Islet precursor cell (in vitro differentiated cells): ENCODE measurements at places on chromosomes 7 and 10.

- DNase-seq, result no peak
These were observed 87.4 kb downstream of the IMMP2L start for GRCh38 chr7:111474723-111475418.

GRCh38 chr7:84248267-84248666, 53.7 kb upstream of the SEMA3A start:
- DNase-seq, result no peak

GRCh38 chr7:124459101-124460055, 306.2 kb downstream of the GPR37 start:
- DNase-seq, result no peak

DNA sequence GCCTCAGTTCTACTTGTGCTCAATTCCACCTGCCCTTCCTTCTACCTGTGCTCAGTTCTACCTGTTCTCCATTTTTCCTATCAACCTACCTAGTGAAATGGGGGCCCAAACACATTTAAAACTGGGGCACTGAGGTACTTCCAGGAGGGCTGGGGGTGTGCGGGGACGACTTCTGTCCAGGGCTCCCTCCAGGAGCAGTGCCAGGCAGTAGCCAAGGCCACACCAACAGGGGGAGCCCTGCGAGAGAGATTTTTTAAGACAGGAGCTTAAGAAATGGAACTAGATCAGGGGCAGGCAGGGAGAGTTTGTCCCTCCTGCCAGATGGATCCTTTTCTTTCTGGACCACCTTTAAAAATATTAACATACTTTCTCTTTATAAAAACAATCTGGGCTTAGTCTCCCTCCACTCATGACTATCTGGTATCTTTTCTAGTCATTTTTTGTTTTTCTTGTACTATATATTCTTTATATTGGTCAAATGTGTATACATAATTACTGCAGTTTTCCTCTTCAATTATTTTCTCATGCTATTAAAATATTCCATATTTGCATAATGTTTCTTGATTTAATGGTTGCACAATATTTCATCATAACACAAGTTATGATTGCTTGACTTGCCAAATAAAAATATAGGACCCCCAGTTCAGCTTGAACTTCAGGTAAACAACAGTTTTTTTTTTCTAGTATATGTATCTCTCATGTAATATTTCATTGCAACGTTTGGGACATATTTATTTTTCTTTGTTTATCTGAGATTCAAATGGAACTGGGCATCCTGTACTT, 47.3 kb upstream of the INSYN2A start:
- DNase-seq, result peak; percentile 77

DNA sequence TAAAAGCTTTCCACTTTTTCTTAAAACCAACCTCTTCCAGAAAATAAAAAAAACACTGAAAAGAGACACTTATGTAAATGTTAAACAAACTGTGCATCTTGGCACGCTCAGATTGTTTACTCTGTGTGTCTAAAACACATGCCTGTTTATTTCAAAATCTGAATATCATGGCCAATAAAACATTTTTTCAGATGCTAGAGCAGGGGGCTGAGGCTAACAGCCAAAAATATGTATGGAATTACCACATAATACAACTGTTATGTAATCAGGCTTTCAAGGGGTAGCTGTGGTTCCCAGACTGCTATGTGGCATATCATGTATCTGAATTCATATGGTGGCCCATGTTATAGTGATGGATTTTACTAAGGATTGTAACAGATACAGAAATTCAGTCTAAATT, 130.4 kb downstream of the HIBADH start:
- no peak for DNase-seq

DNA sequence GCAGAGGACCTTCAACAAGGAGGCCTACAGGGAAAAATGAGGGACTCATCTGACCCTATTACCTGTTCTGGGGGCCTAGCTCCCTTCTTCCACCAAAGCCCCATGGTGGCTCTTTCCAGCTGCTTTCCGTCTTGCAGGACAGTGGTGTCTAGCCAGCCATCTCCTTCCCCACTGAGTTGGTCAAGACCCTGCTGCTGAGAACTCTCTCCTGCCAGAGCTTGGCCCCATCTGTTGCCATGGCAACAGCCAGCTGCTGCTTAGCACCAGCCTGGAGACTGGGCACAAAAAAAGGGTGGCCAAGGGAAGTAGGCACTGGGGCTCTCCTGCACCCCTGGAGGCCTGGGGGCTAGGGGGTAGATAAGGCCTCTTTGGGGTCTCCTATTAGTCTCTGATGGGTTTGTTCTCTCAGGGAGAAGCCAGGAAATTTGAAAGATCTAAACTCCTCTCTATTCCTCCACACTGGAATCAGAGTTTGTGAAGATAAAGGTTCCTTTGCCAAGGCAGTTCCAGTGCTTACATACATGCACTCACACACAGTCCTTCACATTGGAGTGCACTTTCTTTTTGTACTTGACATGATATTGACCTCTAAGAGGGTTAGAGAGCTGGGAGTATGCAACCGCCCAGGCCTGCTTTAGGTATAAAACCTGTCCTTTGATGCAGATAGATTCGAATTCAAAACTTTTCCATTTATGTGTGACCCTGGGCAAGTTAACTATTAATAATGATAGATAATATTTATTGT, 15.8 kb downstream of the TSPAN33 start:
- DNase-seq, result peak; percentile 10

DNA sequence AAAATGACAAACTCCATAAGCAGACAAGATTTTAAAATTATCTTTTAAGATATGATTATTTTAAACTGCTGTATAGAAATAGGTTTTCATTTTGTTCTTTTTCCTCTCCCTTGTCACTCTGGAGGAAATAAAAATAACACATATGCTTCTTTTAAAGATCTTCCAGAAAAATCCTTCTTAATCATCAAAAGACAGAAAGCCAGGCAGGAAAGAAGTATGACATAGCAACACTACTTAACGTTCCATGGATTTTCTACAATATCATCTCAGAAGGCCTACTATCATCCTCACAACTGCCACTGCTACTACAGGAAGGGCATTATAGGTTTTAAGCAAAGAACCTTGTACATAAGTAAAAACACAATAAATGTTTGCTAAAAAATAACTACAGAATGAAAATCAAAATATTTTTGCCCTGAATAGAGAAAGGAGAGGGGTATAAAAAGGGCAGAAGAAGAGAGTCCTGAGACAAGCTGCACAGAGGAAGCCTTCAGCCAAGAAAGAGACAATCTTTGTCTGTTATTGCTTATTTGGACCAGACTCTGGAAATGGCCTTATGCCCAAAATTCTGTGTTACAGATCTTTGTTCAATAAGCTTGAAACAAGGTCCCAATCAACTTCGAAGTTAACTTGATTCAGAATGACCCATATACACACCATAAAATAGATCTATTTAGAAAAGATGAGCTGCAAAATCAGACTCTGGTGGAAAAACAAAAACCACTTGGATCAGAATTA, 67.8 kb downstream of the ABI1 start:
- no peak for DNase-seq

GRCh38 chr7:84939442-84939841, 247.4 kb downstream of the SEMA3D start:
- no peak for DNase-seq

GRCh38 chr10:30345611-30346010, 3.5 kb downstream of the MTPAP start:
- no peak for DNase-seq

DNA sequence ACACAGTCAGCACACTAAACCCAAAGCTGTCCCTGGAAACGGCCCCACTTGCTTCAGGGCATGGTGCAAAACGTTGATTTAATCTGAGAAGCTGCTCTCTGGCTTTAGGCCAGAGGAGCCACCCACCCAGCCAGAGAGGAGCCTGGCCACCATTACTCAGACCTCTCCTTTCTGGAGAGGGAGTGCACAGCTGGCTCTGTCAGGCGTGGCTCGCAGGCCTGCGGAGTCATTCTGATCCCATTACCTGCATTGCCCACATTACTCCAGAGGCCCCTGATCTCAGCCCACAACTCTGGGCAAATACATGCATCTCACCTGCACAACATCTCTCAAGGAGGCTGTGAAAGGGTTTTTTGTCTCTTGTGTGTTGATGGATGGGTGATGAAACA, 370.0 kb upstream of the IGFBP3 start:
- DNase-seq, result peak; percentile 97

DNA sequence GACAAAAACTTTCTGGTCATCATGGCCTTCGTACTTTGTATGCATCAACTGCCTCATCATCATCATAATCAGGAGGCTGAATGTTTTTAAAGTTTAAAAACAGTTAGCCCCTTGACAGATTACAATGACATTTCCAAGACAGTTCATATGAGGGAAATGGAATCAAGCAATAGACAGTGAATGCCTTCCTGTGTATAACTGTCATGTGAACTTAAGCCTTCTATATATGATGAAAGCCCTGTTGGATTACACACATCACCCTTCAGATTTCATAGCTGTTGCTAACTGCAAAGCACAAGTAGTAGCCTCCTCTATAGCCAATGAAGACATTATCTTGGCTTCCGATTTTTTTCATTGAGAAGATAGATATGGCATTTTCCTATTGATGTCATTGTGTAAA, 154.0 kb downstream of the PLXDC2 start:
- no peak for DNase-seq

DNA sequence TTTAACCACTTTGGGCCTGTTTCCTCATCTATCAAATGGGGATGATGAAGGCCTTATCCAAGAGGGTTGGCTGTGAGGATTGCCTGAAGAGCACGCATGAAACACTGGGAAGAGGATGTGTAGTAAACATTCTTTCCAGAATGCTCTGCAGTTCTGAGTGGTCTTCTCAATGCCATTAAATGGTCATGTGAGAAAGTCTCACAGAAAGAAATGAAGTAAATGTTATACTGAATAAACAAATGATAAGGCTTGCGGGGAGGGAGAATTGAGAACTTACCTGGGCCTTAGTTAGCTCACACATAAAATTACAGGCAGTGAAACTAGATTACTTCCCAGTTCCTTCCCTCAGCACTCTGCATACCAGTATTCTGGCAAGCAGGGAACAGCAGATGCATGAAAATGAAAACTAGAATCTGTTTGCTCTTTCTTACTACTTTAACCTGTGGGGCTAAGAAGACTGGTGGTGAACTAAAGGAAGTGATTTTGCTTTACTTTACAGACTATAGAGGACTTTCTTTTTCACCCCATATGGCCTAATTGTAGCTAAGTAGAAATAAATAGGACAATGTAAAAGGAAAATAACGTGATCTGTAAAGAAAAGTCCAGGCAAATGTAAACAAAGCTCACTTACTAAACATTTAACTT, 135.3 kb upstream of the CCDC6 start:
- no peak for DNase-seq

DNA sequence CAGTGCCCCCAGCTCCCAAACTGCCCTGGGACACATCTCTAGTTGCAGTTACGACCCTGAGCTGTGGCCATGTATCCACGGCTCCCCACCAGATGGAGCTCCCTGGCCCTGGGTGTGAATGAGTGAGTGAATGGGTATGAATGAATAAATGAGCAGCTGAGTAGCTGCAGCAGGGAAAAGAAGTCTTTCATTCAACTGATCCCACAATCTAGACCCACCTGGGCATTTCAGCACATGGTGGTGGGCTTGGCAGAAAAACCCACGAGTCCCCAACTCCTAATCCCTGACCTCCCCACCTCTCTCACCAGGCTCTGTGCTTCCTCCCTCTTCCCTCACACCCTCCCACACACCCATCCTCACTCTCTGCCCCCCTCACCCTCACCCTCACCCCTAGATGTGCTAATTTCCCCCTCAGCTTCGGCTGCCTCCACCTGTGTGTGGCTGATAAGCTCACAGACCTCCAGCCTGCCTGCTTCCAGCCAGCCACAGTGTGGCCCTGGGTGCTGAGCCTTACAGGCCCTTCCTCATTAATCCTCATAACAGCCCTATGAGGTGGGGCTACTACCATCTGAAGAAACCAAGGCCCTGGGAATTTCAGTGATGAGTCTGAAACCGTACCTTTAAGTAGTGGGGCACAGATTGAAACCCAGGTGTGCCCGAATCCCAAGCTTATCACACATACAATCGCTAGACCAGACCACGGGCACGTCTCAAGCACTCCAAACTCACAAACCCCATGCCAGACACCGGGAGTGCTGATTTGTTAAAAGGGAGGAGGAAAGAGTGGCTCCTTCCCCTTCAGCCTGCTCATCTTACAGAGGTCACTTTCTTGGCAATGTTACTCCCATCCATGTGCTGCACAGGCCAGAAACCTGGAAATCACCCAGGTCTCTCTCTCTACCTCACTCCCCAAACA, 2.2 kb upstream of the ATP6V1F start:
- no peak for DNase-seq

DNA sequence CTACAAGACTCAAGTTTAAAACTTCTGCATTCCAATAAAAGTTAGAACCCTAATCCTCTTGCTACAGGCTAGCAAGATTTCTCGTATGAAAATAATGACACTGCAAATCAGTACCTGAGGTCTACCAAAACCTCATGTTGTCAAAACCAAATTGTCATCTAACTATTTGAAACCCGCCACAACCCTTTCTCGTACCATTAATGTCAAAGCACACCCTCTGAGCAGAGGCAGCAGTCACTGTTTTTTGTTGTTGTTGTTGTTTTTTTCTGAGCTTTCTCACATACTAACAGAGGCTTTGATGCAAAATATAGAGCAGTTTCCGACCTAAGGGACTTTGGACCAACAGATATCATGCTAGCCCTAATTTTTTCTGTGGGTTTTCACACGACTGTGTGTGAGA, 563.9 kb upstream of the C7orf33 start:
- no peak for DNase-seq

DNA sequence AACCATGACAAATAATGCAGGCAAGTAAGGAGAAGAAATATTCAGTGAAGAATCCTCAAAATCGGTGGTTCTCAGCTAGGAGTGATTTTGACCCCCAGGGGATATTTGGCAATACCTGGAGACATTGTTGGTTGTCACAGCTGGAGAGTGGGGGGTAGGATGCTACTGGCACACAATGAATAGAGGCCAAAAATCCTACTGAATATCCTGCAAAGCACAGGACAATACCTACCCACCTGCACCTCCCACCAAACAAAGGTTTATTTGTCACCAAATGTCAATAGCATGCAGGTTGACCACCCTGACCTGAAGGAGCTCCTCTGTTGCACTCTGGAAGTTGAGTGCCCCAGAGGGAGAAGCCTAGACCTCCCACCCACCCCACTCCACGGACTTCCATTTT, 1028.6 kb downstream of the CNTNAP2 start:
- DNase-seq, result no peak

GRCh38 chr10:15046626-15047025, 2.9 kb downstream of the OLAH start:
- DNase-seq, result peak; percentile 72

DNA sequence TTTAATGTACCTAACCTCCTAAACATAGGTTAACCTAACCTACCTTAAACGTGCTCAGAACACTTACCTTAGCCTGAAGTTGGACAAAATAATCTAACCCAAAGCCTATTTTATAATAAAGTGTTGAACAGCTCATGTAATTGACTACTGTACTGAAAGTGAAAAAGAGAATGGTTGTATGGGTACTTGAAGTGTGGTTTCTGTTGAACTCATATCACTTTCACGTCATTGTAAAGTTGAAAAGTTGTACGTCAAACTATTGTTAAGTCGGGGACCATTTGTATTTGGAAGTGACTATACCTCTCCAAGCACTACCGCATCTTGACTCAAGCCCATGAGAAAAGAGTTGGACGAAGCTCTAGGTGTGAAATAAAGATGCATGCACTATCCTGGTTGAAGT, 37.9 kb upstream of the ASAH2 start:
- DNase-seq, result no peak
